ENCODE measurements at places on chromosomes 16 and 17.
A peak's percentile ranks its signal among the peaks of the same experiment; 100 is the strongest.

GRCh38 chr17:12078791-12079190, 58.1 kb downstream of the MAP2K4 start:
- peak; percentile 71 for DNase-seq

- peak; percentile 79 for DNase-seq
Observed at GRCh38 chr17:78357177-78357586, 2.7 kb downstream of the SOCS3 start.

DNA sequence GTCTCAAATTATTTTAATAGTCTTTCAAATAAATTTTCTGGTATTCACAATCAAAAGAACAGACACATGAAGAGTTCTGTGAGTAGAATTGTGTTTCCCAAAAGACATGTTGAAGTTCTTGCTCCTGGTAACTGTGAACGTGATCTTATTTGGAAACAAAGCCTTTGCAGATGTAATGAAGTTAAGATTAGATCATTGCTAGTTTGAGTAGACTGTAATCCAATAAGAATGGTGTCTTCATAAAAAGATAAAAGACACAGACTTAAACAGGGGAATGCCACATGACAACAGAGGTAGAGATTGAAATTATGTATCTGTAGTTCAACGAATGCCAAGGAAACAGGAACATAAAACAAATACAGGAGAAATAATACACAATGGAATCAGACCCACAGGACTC, 357.4 kb upstream of the CA10 start:
- DNase-seq = no peak

GRCh38 chr17:29620271-29620670, 2.4 kb downstream of the CORO6 start:
- DNase-seq = peak; percentile 48

- DNase-seq = no peak
Observed at GRCh38 chr17:4156750-4157381, 13.9 kb downstream of the CYB5D2 start.

GRCh38 chr16:47160422-47160821, 16.7 kb upstream of the NETO2 start:
- no peak for DNase-seq

- DNase-seq = no peak
Observed at GRCh38 chr17:77540975-77541374, 400.2 kb downstream of the SEC14L1 start.

GRCh38 chr17:78923660-78924453, 1.3 kb downstream of the TIMP2 start:
- DNase-seq = peak; percentile 68

DNA sequence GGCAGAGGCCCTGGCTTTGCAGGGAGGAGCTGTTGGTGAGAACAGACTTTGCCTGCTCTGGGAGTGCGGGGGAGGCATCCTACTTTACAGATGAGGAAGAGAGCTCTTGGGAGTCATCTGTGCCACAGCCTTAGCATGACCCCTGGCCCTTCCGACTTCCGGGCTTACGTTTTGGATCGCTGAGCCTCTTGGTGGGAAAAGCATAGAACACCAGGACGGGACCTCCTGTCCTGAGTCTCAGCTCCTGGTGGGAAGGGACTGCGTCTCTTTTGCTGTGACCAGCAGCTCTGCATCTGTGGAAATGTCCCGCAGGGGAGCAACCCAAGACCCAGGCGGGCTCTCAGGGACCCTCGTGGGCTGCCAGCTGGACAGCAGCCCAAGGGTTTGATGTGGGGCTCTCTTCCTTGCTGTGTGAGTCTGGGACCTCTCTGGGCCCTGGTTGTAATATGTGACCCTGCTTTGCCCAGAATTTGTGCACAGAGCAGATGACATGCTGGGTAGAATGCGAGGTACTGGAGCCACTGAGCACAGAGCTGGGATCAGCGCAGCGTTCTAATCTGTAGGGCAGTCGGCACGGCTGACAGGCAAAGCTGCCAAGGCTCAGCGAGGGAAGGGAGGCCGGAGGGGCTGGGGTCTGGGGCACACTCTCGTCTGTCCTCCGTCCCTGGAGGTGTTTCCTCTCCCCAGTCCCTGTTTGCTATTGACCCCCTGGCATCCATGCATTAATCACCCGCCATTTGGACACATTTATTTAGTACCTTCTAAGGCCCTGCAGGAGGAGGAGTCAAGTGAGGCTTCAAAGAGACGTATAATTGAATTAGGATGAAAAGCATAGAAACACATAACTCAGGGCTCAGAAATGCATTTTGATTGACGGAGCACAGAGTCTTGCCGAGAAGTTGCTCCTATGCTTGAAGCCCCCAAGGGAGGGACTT, 64.0 kb downstream of the NT5M start:
- DNase-seq = no peak

GRCh38 chr17:73192206-73192893, 505 bp upstream of the COG1 start:
- DNase-seq = peak; percentile 93

- no peak for DNase-seq
Observed at GRCh38 chr16:1771864-1772361, 570 bp upstream of the NME3 start.

GRCh38 chr16:76276745-76277438, at the start of gene CNTNAP4:
CNTNAP4 (plus strand) TSS chr16:76277401; CDS start chr16:76277663, 262 bp downstream.
- no peak for DNase-seq

DNA sequence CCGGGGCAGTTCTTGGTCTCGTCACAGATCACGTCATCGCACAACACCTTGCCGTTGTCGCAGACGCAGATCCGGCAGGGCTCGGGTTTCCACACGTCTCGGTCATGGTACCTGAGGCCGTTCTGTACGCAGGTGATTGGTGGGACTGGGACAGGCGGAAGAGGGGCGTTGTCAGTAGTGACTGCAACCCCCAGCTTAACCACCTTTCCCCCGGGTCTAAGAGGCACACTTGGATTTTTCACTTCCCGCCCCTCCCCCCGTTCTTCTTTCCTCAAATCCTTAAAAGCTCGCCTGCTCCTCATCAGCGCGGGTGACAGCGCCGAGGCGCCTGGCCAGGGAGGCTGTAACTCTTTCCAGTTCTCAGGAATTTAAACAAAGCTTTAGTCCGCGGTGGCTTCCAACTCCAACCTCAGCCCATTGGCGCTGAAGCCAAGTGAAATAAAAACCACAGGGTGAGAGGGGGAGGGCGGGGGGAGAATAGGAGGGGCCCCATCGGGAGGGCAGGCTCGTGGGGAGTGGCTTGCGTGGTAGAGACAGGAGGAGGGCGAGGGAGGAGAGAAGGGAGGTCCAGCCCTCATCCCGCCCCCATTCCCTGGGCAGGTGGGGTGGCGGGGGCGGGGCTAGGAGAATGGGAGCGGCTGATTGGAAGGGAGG, 1.5 kb downstream of the COL1A1 start:
- peak; percentile 96 for DNase-seq

- DNase-seq = no peak
Observed at GRCh38 chr17:14843086-14843795, 421.9 kb downstream of the PMP22 start.

DNA sequence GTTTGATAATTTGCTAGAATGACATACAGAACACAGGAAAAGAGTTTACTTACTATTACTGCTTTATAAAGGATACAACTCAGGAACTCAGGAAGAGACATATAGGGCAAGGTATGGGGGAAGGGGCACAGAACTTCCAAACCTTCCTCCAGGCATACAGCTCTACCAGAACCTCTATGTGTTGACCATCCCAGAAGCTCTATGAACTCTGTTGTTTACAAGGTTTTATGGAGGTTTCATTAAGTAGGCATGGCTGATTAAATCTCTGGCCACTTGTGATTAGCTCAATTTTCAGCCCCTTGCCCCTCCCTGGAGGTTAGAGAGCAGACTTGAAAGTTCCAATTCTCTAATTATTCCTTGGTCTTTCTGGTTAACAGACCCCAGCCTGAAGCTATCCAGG, 60.2 kb upstream of the C17orf78 start:
- DNase-seq = no peak

DNA sequence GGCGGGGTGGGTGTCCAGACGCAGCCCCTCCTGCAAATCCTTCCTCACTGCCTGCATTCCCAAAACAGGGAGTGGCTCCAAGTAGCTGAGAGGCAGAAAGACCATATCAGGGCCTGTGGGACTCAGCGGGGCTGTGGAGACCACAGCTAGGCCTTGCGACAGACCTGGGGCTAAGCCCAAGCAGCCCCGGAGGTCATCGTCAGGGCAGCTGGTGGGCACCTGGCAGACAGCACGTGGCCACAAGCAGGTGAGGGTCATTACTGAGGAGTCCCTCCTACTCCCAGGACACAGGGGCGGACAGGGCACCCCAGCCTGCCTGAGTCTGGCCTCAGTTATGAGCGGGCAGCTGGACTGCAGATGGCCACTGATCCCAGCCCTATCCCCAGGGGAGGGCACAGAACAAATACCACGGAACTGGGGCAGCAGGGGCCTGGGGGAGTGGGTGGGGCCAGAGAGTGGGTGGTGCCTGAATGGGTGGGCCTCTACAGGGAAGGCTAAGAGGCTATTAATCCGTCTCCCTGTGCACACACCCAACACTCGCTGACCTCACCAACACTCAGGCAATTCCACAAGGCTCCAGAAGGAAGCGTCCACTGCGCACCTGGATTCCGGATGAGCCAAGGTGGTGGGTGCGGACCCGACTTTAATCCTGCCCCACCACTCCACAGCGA, 8.5 kb downstream of the HS3ST6 start:
- no peak for DNase-seq

DNA sequence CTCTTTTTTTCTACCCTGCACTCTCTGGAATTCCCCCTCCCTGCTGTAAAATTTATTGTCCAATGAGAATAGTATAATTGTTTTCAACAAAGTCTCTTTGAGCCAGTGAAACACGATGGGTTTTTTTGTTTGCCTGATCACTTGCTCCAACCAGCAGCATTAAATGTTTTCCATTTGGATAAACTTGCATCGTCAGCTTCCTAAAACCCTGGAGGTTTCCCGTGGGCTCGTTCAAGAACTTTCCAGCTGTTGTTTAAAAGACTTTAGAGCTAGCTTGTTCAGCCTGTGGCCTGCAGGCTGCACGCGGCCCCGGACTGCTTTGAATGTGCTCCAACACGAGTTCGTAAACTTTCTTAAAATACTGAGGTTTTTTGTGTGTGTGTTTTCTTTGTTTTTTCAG, 14.9 kb downstream of the NAGPA start:
- DNase-seq = no peak

DNA sequence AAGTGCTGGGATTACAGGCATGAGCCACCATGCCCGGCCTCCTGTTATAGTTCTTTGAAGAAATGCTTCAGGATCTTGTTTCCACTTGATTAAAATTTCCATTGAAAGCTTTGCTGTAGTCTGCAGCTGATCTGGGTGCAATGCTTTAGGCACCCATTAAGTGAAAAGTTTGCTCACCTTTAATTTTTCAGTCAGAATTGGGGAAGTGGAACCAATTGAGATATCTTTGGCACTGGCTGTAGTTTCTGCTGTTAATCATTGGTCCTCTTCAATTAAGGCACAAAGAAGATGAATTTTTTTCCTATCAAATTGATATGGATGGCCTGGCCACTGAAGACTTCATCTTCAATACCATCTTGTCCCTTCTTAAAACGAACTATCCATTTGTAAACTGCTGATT, 336.1 kb upstream of the TBX2 start:
- no peak for DNase-seq

GRCh38 chr17:44067545-44067940, 1.1 kb upstream of the LSM12 start:
- no peak for DNase-seq

DNA sequence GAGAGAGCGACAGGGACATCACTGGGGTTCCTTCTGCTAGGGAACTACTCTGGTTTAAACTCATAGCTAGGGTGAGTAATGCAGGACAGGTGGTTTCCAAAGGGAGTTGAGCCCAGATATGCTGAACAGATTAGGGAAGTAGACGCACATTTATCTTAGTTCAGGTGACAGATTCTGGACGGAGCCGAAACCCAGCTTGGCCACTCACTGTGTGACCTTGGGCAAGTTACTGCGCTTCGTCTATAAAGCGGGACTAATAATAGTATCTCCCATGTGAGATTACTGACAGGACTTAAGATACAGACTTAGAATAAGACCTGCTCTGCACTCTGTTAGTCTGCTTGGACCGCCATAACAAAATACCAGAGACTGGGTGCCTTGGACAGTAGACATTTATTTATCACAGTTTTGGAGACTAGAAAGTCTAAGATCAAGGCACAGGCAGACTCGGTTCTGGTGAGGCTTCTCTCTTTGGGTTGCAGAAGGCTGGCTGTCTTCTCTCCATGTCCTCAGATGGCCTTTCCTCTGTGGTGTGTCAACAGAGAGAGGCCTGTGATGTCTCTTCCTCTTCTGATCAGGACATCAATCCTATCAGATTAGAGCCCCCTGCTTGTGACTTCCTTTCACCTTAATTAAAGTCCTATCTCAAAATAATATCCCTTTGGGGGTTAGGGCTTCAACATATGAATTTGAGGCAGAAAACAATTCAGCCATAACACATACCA, 12.1 kb downstream of the SCNN1G start:
- DNase-seq = no peak

GRCh38 chr16:55502801-55503366, 6.0 kb upstream of the LPCAT2 start:
- DNase-seq = peak; percentile 40

DNA sequence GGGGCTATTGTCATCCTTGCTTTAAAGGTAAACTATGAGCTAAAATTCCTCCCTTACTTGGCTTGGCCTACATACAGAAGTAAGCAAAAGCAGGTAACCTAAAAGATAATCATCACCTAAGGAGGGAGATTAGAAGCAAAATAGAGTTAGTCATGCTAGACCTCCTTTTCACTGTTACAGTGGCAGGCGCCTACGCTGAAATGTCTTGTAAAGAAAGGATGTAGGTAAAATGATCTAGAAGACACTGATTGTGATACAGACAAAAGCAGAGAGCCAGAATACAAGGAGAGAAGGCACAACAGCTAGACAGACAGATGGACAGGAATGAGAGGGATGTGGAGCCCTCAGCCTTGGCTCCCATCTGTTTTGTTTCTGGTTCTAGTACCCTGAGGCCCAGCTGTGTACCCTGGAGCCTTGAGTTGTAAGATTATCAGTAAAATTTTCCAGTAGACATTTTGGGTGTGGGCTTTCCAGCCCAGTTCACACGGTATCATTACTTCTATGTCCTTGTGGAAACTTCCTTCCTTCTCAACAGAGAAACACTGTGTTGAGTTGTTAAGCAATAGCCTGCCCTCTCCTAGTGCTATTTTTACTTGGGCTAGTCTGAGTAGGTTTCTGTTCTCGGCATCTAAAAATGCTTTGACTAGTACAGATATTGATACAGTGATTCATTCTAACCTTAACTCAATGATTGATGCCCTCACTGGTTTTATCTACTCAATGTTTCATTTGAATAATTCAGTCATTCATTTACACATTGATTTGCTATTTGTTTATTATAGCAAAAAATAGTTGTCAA, 7.7 kb upstream of the C16orf78 start:
- DNase-seq = no peak

GRCh38 chr16:1045310-1045992, 27.1 kb upstream of the SSTR5 start:
- no peak for DNase-seq

DNA sequence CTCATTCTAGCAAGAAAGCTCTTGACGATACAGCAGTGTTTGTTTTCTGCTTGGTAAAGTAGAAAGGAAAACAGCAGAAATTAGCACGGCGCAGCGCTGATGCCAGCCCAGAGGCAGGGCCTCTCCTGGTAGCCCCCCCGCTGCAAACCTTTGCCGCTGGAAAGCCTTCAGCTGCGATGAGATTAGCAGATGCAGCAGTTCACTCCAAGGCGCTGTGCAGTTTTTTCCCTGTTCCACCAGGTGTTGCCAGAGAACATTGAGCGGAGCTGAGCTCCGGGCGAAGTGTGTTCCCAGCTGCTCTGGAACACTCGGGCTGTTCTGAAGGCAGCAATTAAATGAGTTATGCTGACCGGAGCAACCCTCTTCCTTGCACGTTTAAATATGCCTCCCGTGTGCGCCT, 72.5 kb downstream of the RBFOX1 start:
- DNase-seq = no peak

- DNase-seq = no peak
Observed at GRCh38 chr16:1850981-1851380, 21.0 kb downstream of the MEIOB start.

- no peak for DNase-seq
Observed at GRCh38 chr16:64889446-64889845, 232.4 kb downstream of the CDH11 start.

Measured in GM23248 (cell line).